Cerebellum (tissue), 4 donors: ENCODE measurements at places on chromosomes 6 and 20.

DNA sequence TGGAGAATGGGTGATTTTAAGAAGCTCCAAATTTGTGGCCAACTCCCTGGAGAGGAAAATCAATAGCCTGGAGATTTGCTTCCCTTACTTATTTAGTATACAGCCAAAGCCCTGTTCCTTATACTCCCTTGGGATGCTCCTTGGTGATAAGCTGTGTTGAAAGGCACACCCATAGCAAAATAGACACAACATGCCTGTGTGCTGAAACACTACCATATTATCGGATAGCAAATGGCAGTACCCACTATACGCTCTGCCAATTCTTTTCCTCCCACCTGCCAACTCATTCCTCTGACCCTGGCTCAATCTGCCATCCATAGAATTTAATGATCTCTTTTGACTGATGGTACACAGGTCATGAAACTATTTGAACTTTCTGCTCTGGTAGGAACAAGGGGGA, 98.2 kb downstream of the CLIC5 start:
- DNase-seq: no peak

DNA sequence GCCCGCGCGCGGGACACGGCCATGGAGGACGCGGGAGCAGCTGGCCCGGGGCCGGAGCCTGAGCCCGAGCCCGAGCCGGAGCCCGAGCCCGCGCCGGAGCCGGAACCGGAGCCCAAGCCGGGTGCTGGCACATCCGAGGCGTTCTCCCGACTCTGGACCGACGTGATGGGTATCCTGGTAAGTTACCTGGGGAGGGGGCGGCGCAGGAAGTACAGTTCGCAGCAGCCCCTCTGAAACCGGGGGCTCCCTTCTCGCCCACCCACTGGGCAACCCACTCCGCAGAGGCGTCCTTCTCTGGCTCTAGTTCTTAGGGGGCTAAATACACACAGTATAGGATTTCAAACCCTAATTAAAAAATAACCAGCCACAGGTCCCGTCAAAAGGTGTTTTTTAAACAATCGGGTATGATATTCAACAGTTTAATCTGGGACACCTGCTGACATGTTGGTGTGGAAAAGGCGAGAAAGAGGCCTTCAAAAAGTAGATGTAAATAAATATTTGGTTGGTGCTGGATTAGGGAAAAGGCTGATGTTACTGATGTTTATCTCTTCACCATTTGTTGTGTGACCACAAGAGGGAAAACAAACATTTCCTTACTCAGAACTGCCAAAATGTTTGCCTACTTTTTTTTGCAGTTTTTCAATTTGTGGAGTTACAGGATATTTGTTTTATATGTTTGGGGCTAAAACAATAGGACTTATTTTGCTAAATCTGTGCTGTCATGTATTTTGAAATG, 577 bp downstream of the SASH1 start:
- no peak for DNase-seq

DNA sequence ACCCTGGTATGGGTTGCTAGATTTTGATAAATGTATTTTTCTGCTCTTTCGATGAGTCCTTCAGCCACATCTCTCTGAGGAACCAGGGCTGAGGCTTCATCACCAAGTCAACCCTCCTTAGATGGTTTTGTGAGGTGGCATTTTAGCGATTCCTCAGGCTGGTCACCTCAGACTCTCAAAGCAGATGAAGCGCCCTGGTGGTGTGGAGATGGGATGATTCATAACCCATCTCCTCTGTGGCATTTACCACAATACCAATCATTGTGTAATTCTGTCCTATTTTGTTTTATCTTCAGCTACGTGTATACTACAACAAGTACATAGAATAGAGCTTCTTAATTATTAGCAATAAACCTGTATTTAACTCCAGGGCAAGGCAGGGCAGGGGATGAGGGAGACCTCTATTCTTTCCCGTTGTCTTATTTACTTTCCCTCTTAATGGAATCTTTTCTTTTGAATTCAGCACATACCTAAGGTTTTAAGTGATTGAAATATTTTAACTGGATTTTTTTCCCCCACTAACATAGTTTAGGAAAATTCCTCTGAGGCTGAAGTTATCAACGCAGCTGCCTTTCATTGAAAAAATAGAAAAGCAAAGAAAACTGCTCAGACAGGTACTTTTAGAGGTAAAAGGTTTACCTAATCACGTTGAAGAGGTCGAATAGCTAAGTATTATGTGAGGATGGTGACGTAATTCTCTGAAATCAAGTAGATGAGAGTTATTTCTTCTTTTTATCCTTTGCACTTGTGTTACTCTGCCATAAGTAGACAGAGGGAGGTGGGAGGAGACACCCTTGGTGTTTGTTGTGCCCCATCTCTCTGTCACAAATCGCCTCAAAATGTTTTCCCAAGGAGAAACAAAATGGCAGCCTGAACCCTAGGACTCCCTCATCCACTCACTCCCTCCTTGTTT, 57.4 kb upstream of the EDN3 start:
- DNase-seq: no peak

GRCh38 chr6:33664506-33665057, 43.5 kb downstream of the ITPR3 start:
- DNase-seq: no peak

GRCh38 chr6:13924949-13925881, at the start of gene RNF182:
TSS of gene RNF182 (plus strand) at chr6:13924952. CDS start at chr6:13977120, 52,168 bp downstream.
- peak; percentile 36 for DNase-seq

- DNase-seq: no peak
These were observed 28.5 kb upstream of the BMP6 start for GRCh38 chr6:7697432-7697819.

DNA sequence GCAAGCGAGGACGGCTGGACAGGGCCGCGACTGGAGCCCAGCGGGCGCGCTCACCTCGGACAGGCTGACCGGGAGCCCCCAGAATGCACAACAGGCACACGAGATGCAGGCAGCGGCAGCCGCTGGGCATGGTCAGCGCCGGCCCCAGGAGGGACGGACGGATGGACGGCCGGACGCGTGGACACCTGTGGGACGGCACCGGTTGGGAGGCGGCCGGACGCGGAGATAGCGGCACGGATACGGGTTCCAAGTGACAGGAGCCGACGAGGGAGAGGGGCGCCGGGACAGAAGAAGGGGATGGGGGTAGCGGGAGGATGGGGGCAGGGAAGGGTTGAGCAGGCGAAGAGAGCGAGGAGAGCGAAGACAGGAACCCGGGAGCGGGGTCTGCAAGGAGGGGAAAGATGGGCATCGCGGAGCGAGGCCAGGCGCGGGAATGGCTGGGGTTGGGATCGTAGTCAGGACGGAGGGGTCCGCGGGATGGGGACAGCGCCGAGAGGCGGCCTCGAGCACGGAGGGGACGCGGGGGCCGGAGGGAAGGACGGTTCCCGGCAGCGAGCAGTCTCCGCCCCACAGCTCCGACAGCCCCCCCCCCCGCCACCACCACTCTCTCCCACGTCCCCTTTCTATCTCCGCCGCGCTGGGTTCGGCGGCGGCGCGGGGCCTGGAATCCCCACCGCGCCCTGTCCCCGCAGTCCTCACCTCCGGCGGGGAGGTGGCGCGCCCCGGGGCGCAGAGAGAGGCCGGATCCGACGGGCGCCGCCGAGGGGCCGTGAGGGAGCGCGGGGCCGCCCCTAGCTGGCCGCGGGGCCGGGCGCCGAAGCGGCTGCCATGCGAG, 435 bp downstream of the DLK2 start:
- DNase-seq: peak; percentile 89

GRCh38 chr20:35661908-35662307, 2.8 kb downstream of the CPNE1 start:
- no peak for DNase-seq
